Common myeloid progenitor, CD34-positive (primary cell): ENCODE measurements at places on chromosomes 5 and 9.

- peak; percentile 89 for DNase-seq
These were observed 6.3 kb upstream of the MXD3 start for GRCh38 chr5:177317959-177318377.

DNA sequence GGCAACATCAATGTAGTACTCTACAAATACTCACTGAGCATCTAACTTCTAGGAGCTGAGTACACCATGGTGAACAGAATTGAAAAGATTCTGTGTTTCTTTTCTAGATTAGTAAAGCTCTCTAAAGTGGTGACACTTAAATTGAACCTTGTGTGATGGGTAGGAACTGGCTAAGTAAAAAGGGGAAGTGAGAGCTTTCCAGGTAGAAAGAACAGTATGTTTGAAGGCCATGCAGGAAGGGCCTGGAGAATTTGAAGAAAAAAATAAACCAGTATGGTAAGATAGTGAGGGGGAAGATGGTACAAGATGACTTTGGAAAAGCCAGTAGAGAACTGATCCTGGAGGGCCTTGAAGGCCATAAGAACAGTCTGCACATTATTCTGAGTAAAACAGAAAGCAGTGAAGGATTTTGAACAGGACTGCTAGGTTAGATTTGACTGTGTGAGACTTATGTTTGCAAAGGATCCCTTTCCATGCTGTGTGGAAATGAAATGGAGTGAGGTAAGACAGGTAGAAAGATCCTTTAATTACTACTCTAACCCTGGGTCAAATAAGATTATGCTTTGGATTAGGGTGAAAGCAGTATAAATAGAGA is 46.7 kb upstream of the UBQLN1 start:
- DNase-seq, result peak; percentile 4

- no peak for DNase-seq
These were observed 543 bp downstream of the ST8SIA4 start for GRCh38 chr5:100902440-100903038.

DNA sequence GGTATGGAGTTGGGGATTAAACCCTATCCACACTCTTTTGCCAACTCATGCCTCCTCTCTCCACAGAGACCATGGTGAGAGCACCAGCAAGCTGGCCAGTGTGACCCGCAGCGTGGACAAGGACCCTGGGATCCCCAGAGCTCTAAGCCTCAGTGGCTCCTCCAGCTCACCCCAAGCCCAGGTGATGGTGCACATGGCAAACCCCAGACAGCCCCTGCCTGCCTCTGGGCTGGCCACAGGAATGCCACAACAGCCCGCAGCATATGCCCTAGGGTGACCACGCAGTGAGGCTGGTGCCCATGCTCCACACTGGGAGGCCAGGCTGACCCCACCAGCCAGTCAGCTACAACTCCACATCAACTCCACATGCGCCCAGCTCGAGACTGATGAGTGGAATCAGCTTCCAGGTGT is 11.5 kb upstream of the CARD19 start:
- DNase-seq, result no peak

GRCh38 chr9:131521203-131521602 is 9.9 kb downstream of the UCK1 start:
- DNase-seq, result no peak

DNA sequence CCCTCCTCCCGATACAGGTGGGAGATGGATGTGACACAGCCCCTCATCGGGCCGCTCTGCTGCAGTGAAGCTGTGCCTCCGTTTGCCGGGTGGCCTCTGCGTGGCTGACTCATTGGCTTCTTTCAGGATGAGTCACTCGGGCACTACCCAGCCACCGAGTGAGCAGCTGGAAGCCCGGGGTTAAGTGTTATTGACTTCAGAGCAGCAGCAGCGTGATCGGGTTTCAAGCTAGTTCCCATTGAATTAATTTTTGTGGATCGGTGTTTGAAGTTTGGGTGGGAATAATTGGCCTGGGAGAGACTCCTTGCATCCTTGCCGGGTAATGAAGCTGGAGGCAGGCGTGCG is 266.4 kb upstream of the IRX4 start:
- DNase-seq, result no peak

- DNase-seq, result no peak
These were observed 91.0 kb downstream of the FOXD1 start for GRCh38 chr5:73357576-73357975.
